ENCODE measurements at places on chromosomes 4 and X.
A peak's percentile ranks its signal among the peaks of the same experiment; 100 is the strongest.

DNA sequence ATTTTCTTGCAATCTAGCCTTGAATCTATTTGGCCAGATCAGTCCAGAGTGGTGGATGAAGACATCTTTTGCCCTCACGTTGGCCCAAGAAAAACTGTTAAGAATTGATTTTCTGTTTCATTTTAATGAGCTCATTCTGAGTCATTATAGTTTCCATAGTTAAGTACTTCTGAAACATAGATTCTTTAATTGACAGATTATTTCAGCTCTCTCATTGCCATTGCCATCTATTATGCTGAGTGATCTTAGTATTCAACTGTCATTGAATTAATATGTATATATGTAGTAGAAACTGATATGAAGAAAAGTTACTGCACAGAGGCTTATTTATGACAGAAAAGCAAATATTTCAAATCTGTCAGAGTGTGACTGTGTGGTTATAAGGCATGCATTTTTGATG, 45.5 kb upstream of the PPP1R2C start:
- DNase-seq: no peak

DNA sequence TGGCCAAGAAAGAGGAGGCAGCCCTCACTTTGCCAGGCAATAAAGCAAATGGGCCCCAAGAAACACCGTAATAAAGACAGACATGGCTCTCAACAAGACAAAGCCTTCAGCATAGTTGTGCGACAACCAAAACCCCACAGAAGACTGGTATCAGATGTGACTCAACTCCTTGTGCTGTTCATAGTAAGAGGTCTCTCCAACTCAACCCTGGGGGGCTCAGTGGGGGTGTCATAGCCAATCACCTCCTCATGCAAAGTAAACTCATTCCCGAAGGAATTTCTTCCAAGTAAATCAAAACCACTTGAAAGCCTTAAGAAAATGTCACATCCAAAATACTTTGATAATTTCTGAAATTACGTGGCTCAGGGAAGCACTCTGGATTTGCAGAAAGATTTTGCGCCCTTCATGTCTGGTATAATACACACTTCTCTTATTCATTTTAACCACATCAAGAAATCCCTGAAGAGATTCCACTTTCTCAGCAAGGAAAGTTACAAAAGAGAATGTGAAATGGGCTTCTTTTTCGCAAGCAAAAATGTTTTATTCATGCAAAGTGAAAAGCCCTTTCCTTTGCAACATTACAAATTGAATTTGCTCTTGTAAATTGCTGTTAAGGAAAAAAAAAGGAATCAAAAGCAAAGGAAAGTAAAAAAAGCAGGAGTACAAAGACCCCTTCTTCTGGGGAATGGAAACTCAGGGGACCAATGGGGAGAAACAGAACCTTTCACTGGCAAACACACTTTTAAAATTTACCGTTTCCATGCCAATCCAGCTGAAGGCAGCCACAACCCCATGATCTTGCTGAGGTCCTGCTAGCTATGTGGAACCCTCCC, 137.4 kb downstream of the NSUN7 start:
- no peak for DNase-seq

GRCh38 chrX:97401586-97402136, 518.0 kb downstream of the RPA4 start:
- no peak for DNase-seq

DNA sequence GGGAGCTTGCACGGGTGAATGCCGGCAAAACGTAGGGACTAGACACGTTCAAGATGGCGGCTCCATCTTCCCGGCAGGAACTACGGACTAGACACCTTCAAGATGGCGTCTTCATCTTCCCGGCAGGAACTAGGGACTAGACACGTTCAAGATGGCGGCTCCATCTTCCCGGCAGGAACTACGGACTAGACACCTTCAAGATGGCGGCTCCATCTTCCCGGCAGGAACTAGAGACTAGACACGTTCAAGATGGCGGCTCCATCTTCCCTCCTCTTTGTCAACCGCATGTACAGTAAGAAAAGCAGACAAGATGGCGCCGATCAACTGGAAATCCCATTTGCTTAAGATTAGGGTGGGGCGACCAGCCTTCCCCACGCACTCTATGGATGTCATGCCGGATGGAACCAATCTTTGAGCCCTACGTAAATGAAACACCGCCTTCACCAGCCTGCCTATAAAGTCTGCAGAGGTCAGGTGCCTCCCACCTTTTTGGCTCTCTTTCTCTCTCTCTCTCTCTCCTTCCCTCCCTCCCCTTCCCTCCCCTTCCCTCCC, 222.4 kb downstream of the CRLF2 start:
- no peak for DNase-seq

GRCh38 chr4:113398441-113399143, 349.1 kb downstream of the ANK2 start:
- DNase-seq: no peak

DNA sequence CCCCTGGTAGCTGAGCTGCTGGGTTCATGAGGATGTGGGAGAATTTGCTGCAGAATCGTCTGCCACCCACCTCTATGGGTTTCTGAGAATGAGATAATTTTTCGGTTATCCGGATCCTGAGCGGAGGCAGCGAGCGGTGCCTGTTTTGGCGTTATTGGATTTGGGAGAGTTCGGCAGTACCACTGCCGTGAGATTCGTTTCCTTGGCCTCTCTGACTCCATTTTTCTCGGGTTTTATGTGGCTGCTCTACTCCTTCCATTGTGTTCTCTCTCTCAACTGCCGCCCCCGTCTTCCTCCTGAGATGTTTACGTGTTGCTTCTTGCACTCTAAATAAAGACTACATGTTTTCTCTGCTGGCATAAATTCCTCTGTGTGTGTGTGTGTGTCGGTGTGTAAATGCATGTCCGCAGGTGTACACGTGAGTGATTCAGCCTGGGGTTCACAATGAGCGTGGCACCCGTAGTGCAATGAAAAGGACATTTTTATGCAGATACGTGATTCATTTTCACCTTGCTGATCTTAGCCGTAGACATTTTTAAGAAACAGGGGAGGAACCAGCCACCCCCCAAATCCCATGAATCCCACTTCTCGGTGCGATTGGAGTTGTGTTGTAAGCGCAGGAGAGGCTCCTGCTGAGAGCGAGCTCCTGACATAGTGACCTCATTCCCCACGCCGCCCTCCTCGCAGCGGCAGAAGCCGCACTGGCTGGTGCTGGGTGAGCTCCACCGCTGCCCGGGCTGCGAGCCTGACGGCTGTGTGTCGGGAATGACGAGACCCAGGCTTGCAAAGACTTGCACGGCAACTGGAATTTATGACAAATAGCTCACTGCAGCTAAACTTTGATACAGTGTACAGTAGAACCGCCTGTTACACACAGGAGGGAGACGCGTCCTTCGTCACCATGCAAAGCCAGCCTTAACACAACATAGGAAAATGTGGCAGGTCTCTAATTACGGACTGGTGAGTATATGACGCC, 82.2 kb downstream of the STOX2 start:
- DNase-seq: peak; percentile 65

GRCh38 chrX:49308604-49309269, 5.3 kb downstream of the GAGE10 start:
- DNase-seq: no peak
